Stimulated activated CD8-positive, alpha-beta memory T cell treated with anti-CD3 and anti-CD28 coated beads, Interleukin-4, amount 100 ng/mL, for 4 hours (primary cell): ENCODE measurements at places on chromosomes 4 and X.

GRCh38 chrX:77771601-77772000 is 14.4 kb downstream of the ATRX start:
- no peak for DNase-seq

- DNase-seq: no peak
These were observed 39.6 kb upstream of the SRPX start for GRCh38 chrX:38260231-38260630.

GRCh38 chr4:65580551-65580950 is 89.7 kb downstream of the EPHA5 start:
- no peak for DNase-seq

- no peak for DNase-seq
These were observed 33.3 kb downstream of the TMSB4X start for GRCh38 chrX:13008189-13008533.

GRCh38 chr4:149823769-149824221 is 8.2 kb upstream of the IQCM start:
- DNase-seq: no peak

DNA sequence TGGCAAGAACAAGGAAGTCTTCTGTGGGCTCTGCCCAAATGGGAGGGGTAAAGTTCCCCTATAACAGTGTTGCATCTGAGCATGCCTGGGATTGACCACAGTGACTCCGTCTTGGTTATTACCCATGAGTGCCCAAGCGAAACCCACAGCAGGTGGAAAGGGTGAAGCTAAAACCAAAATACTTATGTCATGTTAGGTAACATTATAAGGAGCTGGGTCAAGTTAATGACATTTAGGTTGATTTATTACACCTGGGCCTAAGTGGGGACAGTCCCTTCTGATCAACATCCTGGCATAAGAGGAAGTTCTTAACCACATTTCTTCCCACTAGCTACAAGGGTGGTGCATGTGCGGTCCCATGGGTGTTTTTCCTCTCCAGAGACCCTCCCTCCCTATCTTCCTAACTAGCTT is 1.3 kb upstream of the ZNF732 start:
- no peak for DNase-seq

- no peak for DNase-seq
These were observed 23.5 kb upstream of the PDZD4 start for GRCh38 chrX:153853902-153854267.

DNA sequence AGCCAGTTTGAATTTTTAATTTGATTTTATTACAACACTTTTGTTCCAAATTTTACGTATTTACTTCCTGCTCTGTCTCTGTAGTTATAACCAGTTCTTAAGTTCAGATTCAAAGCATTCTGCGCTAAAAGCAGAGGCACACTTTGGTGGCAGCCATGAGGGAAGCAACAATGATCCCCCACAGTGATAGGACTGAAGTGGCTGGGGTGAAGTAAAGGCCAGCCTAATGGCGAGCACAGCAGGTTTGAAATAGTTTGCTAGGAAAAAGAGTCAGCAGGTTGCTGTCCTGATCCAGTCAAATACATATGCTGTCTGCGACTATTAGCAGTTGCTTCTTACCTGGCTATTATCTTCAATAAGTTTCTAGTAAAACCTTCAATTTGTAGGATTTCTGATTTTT is 176.3 kb downstream of the RPA4 start:
- no peak for DNase-seq

GRCh38 chr4:81346719-81347118 is 125.0 kb downstream of the RASGEF1B start:
- no peak for DNase-seq

DNA sequence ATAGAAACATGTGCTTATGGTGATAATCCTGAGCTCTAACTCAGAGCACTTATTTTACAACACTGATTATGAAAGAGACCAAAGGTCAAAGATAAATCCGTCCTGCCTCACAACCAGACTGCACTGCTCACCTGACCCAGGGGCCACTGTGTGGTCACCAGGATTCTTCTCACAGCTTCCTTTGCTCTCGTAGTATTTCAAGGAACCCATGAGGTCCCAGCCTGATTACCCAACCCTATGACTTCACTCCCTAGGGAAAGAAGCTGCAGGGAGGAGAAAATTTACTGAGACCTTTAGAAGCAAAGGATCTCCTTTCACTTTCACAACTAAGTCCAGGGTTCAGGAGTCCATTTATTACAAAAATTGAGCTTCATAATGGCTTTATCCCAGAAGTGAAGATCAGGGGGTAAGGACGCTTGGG is 9.6 kb downstream of the SLC25A5 start:
- DNase-seq: no peak

DNA sequence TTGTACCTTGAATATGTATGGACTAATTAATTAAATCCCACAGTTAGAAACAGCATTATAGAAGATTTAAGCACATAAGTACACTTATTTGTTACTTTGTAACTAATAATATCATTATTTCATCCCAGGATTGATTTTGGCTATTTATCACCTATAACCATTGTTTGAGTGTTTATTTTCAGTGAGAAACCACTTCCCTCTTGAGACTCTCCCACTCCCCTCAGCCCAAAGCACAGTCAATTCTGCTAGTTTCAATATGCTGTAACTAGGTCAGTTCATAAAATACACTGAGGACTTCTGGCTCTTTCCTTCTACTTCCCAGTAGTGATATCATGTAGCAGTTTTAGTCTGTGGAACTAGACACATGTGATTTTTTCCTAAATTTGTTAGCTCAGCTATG is 16.3 kb downstream of the OFD1 start:
- DNase-seq: no peak

GRCh38 chr4:148170408-148171365 is 271.5 kb downstream of the NR3C2 start:
- DNase-seq: no peak

DNA sequence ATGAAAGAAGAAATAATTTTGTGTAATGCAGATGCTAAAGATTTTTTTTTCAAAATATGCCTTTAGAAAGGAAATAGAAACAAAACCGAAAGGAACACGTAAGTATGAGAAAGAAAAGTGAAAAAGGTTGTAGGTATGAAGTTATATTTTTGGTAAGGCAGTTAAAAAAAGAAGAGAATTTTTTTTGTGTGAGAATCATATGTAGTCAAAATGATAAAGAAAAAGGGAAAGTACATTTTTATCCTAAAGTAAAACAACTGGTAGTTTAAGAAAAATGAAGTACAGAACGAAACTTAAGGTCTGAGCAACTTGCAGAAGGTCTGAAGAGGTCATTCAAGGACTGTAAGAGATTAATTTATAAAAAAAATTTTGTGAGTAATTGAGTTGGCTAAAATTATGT is 164.0 kb upstream of the TRAM1L1 start:
- no peak for DNase-seq

- no peak for DNase-seq
These were observed 44.3 kb upstream of the CLCN4 start for GRCh38 chrX:10112510-10112909.

DNA sequence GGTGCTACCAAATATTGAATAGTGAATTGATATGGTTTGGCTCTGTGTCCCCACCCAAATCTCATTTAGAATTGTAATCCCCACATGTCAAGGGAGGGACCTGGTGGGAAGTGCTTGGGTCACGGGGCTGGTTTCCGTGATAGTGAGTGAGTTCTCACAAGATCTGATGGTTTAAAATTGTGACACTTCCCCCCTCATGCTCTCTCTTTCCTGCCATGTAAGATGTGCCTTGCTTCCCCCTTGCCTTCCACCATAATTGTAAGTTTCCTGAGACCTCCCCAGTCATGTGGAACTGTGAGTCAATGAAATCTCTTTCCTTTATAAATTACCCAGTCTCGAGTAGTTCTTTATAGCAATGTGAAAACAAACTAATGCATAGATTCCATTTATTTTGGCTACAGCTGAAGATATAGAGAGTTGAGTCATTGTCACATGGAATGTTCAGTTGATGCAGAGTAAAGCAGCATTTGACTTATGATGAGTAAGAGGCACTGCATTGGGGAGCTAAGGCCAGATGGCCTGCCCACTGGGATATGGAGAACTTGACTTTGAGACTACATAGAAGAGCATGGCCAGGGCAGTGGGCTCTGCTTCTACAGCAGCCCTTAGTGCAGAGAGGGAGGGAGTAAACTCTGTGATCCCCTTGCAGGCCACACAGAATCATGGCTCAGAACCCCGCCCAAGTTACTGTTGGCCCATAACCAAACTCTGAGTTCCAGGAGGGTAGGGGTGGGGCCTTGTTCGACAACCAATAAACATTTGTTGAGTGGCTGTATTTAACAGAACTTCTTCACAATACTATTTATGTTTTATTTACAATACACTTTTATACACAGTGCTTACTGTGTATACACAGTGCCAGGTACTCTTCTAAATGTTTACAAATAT is 34.2 kb downstream of the RAI2 start:
- no peak for DNase-seq

DNA sequence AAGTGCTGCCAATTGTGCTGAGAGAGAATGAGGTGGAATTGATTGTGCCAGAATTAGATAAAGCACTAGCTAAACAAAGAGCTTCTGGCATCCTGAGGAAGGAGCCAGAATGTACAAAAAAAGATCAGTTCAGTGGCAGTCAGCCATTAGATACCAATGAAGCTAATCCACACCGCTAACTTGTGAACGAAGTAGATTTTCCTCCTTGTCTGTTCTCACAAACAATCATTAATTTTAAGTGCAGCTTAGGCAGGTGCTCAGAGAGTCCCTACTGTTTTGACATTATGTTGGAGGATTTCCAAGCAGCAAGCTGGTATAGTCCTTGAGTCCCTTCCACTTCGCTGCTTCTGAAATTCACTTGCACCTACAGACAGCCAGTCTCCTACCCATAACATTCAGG is 617.4 kb downstream of the CENPC start:
- DNase-seq: no peak

- no peak for DNase-seq
These were observed 18.9 kb upstream of the TRIM2 start for GRCh38 chr4:153185331-153185852.

GRCh38 chr4:2689114-2689513 is 67.0 kb downstream of the TNIP2 start:
- no peak for DNase-seq
